ENCODE measurements at places on chromosomes 1 and 21.

DNA sequence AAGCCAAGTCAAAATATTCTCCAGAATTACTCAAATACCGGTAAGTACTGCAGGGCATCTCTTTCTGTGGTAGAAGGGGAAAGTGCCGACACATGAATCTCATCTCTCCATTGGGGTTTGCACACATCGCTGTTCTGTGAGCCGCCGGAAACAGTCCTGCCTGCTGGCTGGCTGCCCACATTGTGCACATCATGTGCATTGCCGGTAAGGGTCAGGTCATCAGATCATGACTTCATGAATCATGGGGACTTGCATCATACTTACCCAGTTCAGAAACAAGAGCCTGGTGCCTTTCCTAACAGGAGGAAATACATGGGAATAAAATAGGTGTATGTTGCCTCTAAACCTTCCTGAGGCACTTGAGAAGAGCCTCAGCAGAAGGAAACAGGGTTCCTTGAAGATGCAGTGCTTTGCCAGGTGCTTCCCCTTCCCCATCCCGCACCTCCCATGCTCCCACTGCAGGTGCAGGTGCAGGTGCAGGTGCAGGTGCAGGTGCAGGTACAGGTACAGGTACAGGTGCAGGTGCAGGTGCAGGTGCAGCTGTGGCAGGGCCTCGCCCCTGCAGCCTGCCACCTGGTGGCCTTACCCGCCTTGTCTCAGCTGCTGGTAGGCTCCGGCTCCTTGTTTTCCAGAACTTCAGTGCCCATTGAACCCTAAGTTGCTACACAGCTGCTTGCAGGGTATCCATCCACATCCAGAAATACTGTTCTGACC is 26.5 kb downstream of the GPR137B start:
- DNase-seq: no peak

DNA sequence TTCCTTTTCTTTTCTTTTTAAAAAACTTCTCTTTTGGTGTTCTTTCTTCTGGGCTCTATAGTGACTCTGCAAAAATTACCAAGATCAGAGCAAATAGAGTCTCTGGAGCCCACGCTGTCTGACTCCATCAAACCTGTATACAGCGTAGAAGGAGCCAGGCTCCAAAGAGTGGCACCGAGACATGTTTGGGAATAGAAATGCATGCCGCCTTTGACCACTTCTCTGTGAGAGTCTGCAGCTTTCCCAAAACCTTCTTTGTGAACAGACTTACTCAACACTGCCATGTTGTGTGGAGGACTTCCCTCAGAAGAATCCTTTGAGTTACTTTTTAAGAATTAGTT is 55.3 kb downstream of the GORAB start:
- DNase-seq: no peak

DNA sequence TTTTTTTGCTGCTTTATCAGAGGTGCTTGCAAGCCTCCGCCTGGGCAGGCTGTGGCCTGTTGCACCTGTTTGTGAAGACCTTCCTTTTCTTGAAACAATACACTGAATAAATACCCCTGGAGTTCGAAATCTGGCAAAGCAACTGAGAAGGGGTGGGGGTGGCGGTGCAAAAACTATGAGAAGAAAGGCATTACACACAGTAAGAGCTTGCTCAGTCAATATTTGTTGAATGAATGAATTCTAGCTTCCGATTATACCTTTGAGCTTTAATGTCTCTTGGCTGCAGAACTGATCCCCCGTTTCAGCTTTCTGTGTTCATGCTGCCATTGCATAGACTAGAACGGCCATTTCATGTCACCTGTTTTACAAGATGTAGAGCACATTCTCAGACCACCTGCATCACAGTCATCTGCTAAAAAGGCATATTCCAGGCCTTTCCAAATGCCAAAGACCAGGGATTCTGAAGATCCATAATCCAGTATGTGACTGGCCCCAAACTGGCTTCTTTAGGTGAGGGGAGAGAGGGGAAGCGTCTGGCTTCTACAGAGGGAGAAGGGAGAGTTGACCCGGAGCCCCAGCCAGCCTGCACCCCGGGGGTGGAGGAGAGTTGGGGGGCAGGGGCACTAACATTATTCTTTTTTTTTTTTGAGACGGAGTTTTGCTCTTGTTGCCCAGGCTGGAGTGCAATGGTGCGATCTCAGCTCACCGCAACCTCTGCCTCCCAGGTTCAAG is 111.5 kb downstream of the ETS2 start:
- DNase-seq: no peak

DNA sequence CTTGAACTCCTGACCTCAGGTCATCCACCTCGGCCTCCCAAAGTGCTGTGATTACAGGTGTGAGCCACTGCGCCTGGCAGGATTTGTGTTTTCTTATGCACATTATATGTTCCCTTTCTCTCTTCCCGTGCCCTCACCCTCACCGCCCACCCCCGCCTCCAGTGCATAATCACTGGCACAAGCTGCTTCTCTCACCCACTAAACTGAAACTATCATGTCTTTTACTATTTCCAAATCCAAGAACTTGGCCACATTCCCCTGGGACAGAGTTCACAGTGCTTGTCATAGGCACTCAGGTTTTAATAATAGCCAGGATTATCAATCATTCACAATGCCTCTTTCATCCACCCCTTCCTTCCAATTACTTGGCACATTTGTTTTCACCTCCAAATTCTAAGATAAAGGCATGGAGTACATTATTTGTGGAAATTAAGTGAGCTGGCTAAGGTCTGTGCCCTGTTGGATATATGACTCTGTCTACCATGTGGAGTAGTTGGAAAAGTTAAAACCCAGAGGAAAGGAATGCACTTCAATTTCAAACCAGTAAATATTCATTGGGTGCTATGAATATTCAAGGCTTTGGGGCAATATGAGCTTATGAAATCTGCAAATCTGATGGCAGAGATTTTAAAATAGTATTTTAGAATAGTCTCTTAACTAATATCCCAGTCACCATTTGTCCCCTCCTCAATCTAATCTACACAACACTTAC is 17.6 kb upstream of the MAPKAPK2 start:
- no peak for DNase-seq

GRCh38 chr1:115761601-115762302 is 6.8 kb downstream of the CASQ2 start:
- DNase-seq: no peak

DNA sequence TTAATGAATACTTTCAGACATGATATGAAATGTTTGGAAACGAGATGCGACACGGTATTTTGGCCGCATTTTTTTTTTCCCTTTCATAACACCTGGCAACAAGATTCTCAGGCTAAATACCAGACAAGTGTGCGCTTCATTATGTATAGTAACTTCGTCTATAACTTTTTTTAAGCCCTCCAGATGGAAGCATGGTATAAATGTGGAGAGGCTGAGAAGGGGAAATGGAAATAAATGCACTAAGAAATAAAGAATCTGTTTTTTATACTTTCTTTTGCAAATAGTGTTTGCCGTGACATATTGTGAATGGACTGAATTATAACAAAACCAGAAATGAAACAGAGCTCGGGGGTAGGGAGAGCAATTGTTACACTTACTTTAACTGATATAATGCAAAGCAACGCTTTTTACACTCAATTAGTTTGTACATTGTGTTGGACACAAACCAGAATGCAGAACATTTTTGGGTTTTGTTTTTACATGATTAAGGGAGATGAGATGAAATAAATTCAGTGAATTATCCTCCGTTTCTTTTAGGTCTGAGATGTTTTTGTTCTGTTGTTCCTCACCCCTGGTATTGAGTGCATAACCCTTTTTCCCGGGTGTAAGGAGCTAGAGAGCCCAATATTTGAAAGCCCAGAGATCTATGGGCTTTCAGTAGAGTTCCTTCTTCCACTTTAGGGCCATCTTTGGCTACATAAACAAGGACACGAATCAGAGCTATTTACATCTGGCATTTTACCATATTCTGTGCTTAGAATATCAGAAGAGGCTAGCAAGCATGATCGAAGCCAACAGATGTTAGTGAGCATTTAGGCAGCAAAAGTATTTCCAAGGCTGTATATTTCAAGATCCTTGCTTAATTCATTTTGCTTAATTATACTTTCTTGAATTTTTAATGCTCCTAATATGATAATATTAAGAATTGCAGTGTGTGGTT is 478.0 kb downstream of the CAMTA1 start:
- no peak for DNase-seq

GRCh38 chr1:201184307-201185122 is 6.1 kb upstream of the IGFN1 start:
- DNase-seq: no peak

DNA sequence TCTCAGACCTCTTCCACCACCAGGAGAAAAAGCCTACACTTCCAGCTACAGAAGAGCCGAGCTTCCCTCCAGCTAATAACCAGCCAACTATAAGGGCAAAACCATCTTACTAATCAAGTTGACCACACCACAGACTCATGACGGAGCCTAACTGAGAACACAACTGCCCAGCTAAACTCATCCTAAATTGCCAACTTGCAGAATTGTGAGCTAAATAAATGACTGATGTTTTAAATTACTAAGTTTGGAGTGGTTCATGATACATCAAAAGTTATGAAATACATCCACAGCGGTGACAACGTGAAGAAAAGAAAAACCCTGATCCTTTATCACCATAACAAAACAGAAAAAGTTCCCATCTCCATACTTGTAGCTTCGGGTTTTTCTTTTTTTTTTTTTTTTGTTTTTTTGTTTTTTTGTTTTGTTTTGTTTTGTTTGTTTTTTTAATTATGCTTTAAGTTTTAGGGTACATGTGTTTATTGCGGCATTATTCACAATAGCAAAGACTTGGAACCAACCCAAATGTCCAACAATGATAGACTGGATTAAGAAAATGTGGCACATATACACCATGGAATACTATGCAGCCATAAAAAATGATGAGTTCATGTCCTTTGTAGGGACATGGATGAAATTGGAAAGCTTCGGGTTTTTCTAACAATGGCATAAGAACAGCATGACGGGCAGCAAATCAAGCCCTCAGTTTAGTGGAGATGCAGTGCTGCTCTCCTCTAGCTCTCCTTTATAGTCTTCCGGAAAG is 122.6 kb downstream of the PIGK start:
- DNase-seq: no peak

GRCh38 chr1:69499203-69499803 is 68.4 kb upstream of the LRRC7 start:
- no peak for DNase-seq

- DNase-seq: no peak
Measured at GRCh38 chr1:112232848-112233247, 163.2 kb upstream of the CTTNBP2NL start.

DNA sequence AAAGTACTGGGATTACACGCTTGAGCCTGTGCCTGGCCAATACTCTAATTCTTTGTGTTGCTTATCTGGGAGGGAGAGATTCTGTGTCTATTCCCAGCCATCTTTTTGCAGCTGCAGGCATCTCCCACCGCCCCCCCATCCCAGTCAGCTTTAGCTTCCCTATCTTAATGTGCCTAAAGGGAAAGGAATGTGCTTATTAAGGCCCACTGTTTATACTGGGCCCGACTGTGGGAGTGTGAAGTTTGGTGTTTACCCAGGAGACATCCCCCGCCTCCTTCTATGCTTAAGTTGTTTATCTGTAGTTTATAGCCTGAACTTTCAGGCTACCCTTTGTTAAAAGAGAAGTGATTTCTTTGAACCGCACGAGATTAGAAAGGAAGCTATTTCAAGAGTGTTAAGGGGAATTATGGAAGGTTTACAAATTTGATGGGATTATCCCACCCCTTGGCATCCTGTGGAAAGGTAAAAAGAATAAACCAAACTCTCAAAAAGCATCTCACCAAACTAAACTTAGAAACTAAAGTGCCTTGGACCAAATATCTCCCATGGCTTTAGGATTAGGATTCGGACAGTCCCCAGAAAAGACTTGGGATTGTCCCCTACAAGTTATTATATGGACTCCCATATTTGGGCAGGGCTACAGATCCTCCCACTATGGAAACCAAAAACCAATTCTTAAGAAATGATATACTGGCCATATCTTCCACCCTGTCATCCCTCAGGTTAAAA is 25.5 kb upstream of the ZNF496 start:
- no peak for DNase-seq

DNA sequence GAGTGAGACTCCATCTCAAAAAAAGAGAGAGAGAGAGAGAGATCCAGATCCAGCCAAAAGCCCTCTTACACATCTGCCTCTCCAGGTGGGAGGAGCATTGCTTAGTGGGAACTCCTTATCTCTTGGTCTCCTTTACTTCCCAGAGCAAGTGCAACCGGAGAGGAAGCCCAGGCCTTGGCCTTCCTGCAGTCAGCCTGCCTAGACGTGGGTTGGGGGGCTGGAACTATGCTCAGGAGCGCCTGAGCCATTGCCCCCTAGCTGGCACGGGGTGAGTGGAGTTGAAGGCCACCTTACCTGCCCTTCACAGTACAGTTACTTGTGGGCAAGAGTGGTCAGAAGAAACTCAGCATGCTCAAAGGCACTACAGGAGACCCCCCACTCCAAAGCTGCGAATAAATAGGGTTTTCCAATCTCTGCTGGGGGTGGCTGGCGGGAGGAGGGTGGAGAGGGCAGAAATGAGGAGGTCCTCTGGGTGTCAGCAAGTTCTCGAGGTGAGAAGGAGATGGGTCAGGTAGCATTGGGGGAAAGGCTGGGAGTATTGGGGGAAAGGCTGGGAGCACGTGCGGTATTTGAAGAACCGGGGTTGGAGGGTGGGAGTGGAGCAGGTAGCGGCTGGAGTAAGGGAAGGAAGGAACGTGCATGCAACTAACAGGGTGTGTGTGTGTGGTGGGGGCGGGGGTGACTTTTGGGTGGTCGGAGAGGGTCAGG is 4.7 kb upstream of the DMBX1 start:
- DNase-seq: no peak

DNA sequence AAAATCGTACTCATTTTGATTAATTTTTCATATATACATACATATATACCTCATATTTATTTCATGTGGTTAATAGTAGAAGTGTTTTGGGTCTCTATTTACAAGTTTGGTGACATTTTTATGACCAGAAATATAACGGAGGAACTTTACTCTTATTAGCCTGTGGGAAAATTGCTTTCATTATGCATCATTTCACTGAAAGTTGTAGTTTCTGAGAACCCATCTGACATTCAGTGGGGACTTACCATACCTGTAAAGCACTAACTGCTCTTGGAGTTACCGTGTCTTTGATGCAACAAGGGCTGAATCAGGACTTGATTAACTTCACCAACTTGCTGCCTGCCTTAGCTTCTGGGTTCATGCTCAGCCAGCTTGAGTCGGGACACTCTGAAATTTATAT is 49.9 kb upstream of the ITPKB start:
- no peak for DNase-seq

DNA sequence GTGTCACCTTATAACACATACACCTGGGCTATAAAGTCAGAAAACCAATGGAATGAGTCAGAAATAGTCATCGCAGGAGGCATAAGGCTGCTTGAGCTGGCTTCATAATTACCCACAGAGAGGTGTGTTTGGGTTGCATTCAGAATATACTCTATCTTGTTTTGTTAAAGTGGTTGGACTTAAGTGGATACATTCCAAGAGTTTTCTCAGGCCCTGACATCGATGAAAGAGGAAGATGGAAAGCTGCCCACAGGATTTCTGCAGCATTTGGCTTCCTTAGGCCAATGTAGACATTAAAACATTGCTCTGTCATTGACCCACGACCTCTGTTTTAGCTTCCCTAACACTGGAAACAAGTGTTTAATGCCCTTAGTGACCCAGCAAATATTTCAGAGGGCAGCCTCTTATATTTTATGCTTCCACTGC is 18.6 kb upstream of the BCL10 start:
- DNase-seq: no peak

Measured in activated T-cell treated with anti-CD3 and anti-CD28 coated beads, Interleukin-2, amount 50 U/mL, for 48 hours (primary cell).